ENCODE measurements at places on chromosomes 4 and X.

GRCh38 chr4:14807856-14808255 lies 194.4 kb upstream of the CPEB2 start:
- no peak for DNase-seq

DNA sequence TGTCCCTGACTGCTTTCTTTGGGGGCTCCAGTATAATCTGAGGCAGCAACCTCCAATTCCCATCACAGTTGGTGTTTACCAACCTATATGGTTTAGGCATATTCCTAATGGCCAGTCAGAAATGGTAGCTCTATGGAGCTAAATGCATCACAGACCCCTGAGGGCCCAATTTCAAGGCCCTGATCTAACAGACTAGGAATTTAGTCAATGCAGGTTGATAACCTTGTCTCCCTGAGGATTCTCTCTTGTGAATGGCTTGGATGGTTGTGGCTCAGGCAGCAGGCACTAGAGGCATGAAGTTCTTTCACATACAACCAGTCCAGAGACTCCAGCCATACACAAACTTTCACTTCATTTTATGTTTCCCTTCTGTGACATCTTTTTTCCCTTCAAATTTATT lies 59.4 kb downstream of the TMPRSS11F start:
- no peak for DNase-seq

GRCh38 chrX:16786791-16787735 lies 797 bp downstream of the TXLNG start:
- no peak for DNase-seq

DNA sequence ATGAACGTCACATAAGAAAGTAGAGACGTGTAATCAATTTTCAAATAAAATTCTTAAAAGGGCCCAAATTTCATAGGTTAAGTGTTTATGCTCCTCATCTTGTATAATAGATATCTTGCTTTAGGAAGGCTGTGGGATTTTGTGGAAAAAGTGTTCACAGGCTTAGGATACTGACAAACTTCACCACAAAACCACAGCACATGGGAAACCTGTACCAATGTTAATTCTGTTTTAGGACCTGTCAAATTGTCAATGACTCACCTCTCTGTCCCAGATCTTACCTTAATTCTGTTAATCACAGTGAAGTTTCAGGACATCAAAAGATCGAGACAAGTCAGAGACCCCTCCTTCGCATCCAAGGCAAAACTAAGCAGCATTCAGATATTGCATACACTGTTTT lies 24.2 kb downstream of the FGFBP1 start:
- peak; percentile 14 for DNase-seq

DNA sequence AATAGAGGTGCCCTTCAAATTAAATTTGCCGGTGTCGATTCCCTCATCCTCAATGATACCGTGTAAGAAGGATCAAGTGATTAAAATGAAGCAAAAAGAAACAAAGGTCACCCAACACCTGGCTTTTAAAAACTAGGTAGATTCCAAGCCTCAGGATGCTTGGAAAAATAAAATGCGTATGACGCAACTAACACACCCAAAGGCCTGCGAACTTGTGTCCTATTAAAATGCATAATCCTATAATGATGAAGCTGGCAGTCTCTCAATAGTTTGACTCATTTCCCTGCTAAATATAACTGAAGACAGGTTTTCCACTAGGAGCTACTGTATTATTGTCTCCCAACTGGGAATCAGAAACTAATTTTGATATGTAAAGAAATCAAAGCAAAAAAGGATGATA lies 263.2 kb downstream of the DHX15 start:
- DNase-seq = no peak

- no peak for DNase-seq
Observed at GRCh38 chrX:25207803-25208475, 192.2 kb upstream of the ARX start.

- DNase-seq = no peak
Observed at GRCh38 chrX:17435476-17435875, 60.5 kb downstream of the NHS start.

DNA sequence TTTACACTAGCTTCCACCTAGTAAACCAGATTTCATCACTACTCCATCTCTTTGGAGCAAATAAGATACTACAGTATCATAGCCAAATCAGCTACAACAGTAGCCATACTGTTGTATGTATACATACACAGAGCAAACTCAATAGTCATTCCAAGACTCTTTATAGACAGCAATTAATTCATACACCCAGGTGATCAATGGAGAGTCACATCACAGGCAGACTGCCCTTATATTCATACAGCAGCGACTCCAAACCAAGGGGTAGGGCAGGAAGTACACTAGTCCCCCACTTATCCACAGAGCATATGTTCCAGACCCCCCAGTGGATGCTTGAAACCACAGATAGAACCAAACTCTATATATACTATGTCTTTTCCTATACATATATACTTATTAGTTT lies 76.6 kb downstream of the FBXW7 start:
- no peak for DNase-seq

DNA sequence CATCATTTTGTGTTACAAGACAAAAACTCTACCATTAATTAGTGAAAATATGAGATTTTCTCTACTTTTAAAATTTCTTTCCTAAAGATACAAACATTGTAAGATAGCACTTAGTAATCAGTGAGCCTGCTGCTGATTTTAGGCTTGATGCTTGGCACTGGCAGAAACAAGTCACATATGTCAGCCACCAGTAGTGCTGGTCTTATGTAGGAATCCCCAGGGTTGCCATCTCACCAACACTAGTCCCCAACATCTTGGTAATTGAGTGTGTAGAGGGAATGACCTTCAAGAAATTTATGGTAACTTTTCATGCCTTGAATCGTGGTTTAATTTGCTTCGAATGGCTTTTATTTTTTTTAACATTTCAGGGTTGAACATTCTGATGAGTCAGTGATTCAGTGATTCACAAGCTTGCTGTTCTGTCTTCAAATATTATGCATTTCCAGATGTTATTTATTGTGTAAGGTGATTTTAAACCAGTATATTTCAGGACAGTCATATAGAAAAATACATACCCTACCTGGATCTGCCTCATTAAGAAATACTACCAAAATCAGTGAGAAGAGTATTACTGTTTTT lies 11.9 kb downstream of the EXOC1 start:
- DNase-seq = peak; percentile 54

- DNase-seq = no peak
Observed at GRCh38 chrX:121802881-121803412, 755.5 kb downstream of the GLUD2 start.

DNA sequence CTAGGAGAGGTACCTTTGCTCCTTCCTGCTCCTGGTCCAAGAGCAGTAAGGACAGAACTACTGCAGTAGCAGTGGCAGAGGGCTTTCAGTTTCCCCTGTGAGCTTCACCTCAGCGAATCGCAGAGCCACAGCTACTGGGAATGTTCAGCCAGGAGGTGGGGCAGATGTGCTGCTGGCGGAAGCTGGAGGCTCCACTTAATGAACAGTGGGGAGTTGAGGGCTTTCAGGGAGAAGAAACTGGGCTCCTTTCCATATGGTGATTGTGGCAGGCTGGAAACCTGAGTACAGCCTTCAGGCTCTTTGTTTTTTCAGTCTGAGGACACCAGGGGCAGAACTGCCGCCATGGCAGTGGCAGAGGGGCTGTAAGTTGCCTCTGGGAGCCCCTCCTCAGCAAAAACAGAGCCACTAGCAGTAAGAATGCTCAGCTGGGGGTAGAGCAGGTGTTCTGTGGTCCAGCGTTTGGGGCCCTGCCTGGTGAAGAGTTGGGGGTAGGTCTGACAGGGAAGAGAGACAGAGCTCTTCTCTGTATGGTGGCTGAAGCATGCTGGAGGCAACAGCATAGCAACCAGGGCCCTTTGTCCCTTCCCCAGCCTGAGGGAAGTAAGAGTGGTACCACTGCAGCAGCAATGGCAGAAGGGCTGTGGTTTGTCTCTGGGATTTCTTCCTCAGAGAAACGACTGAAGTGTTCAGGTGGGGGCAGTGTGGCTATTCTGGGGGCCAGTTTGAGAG lies 106.0 kb upstream of the GRXCR1 start:
- DNase-seq = no peak

- no peak for DNase-seq
Observed at GRCh38 chr4:74235135-74235534, 73.1 kb upstream of the EPGN start.

DNA sequence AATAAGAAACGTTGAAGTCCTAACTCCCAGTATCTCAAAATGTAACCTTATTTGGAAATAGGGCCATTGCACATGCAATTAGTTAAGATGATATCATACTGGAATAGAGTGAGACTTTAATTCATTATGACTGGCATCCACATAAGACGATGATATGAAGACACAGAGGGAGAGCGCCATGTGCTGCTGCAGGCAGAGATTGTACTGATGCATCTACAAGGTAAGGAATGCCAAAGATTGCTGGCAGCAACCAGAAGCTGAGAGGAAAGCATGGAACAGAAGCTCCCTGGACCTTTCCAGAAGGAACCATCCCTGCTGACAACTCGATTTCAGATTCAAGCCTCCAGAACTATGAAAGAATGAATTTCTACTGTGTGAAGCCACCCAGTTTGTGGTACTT lies 697.0 kb upstream of the INTU start:
- DNase-seq = no peak

GRCh38 chr4:10461091-10461849 lies 4.0 kb upstream of the ZNF518B start:
- DNase-seq = peak; percentile 62

DNA sequence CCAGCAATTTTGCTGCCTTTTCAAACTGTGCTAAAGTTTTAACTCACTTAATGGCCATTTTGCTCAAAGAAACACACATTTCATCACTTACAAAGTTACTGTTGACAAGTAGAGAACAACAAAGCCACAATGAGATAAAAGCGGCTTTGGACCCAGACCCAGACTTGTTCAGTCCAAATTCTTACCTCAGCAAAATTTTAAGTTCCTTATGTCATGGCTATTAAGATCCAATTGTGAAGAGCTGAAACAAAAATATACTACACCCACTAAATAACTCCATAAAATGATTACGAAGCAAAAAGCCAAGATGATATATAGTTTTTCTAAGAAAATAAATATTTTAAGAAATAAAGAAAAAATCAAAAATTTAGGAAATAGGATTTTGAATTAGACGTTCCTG lies 137.0 kb upstream of the INPP4B start:
- DNase-seq = no peak

DNA sequence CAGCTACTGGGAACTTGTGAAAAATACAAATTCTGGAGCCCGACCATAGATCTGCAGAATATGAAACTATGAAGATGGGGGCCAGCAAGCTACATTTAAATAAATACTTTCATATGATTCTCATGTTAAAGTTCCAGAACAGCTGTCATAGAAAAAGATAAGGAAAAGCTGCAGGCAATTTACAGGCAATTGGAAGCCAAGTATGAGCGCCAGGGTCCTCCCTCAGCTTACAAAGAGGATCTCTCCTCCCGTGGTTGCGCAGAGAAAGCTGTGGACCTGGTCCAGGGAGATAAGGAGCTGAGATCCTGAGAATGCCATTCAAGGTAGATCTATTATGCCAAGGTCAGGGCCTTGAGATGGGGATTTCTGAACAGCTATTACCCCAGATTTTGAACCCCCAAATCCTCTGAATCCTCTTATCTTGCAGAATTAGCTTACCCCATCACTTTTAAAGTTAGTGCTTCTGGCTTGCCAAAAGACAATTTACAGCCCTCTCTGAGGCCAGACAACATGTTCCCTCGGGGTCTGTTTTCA lies 25.6 kb upstream of the FRAS1 start:
- no peak for DNase-seq

DNA sequence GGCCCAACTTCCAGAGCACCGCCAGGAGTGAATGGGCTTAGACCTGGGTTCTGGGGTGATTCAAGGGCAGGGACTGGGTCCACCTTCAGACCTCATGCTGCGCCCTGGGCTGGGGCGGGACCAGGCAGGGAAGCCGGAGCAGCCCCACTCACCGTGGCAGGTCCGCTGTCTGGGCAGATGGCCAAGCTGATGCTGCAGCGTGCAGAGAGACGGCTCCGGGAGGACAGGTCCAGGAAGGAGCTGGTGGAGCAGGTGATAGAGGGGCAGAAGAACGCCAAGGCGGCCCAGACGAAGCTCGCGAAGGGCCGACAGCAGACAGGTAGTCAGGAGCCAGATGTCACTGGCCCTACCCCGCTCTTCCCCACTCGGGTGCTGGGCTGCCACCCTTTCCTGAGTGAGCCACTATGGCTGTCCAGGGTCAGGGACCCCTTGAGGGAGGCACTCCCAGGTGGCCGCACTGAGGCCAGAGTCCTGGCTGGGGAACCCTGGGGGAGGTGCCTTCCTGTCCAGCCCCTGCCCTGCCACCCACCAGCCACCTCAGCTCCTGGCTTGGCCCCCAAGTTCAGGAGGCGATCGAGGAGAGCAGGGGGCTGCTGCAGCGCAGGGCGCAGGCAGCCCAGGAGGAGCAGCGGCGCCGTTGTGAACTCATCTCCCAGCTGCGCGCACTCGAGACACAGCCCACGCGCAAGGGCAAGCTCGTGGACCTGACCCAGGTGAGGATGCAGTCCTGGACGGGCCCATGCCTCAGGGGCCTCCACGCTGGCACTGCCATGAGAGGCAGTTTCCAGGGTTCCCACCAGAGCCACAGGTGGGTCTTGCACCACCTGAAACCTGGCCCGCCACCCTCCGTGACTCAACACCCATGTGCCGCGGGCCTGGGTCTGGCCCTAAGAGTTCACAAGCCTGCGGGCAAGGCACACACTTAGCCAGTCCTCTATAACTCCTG lies 10.1 kb upstream of the RNF4 start:
- DNase-seq = no peak

- peak; percentile 46 for DNase-seq
Observed at GRCh38 chr4:174214101-174214878, 69.2 kb downstream of the FBXO8 start.

GRCh38 chr4:11426731-11427120 lies 2.0 kb downstream of the HS3ST1 start:
- no peak for DNase-seq

- DNase-seq = no peak
Observed at GRCh38 chrX:2416851-2417604, 83.7 kb downstream of the DHRSX start.

- DNase-seq = no peak
Observed at GRCh38 chr4:41883988-41884734, 51.1 kb upstream of the TMEM33 start.

Data from mesenchymal stem cell (in vitro differentiated cells and primary cell).